Urothelium cell line (cell line): ENCODE measurements at places on chromosomes 3 and 15.

GRCh38 chr3:72907131-72907711 is 19.4 kb downstream of the GXYLT2 start:
- DNase-seq: no peak

GRCh38 chr3:141649871-141650270 is 88.2 kb upstream of the RNF7 start:
- DNase-seq: no peak

GRCh38 chr15:45668386-45668785 is 33.6 kb downstream of the SQOR start:
- DNase-seq: no peak

DNA sequence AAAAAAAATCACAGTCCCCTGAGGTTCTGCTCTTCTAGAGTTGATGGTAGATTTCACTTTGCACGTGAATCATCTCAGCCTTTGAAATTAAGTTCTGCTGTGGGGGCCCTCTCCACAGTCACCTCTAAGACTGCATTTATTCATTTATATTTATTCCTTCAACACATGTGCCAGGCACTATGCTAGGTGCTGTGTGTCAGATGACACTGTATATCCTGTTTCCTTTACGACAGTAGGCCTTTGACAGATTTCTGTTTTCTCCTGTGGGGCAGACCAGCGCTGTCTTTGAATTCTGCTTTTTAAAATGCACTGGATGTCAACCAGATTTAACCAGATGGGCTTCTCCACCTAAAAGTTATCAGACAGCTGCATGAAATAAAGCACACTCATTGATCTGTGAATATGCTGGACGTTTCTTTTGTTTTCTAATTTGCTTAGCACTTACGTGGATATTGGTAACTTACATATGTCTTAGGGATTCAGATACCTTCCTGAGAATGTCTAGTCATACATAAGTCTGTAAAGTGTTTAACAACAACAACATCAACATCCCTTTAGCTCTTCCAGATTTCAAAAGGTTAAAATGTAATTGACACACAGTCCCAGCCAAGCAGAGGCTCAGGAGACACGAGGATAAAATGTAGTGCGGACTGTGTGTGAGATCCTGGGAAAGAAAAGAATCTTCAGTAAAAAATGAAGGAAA is 525.5 kb upstream of the MCTP2 start:
- DNase-seq: no peak

DNA sequence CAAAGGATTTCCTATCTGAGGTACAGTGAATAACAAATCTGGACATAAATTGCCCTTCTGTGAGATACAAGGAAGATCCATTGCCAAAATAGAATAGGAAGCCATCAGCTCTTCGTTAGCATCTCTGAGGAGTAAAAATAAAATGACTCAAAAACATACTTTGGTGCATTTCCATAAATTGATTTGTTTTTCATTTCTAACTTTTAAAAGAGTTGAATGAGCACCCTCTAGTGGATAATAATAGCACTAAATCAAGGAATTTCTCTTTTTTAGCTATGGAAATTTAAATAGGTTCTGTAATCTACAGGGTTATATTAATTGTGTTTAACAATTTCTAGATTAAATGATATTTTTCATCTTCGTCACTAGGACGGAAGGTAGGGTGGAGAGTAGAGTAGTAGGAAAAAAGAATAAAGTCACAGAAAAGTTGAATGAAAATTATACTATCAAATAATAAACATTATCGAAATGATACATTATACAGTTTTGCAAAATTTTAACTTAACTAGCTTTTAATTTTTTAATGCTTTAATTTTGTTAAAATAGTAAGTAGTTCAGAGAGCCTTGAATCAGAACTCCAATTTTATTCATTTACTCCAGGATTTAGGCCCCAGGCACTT is 6.4 kb downstream of the NSUN3 start:
- DNase-seq: peak; percentile 10

GRCh38 chr15:31024330-31024729 is 32.9 kb upstream of the MTMR10 start:
- peak; percentile 90 for DNase-seq

- no peak for DNase-seq
Measured at GRCh38 chr15:90563463-90563862, 33.7 kb downstream of the CRTC3 start.

- no peak for DNase-seq
Measured at GRCh38 chr3:157103280-157103679, 56.7 kb downstream of the CCNL1 start.

DNA sequence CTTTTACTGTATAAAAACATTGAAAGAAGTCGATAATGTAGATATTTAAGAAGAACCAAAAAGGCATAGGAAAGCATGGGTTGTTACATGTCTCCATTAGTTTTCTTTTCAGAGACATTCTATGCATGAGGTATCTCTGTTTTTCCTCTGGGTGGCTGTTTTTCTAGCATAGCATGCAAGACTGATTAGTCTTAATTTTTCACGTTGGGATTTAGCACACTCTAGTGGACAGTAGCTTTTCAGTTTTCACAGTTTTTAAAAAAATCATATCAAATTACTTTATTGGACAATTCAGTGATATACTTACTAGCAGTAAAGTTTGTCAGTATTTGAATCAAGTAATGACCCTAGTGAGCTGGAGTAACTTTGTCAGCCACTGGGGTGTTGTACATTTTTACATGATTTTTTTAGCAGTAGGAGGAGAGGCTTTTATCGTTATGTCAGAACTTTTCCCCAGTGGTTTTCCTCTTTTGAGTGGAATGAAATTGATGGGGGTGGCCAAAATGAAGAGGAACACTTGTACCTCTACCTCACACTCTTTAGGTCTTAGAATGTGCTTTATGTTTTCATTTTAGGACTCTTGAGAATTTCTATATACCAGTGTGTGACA is 57.2 kb downstream of the SEC22A start:
- peak; percentile 34 for DNase-seq

- DNase-seq: peak; percentile 83
Measured at GRCh38 chr15:56243163-56244037, at the start of gene RFX7. Gene RFX7 (minus strand): TSS chr15:56243879. CDS start chr15:56243285, 594 bp downstream.

- peak; percentile 10 for DNase-seq
Measured at GRCh38 chr3:171257251-171258203, 202.7 kb downstream of the TNIK start.

DNA sequence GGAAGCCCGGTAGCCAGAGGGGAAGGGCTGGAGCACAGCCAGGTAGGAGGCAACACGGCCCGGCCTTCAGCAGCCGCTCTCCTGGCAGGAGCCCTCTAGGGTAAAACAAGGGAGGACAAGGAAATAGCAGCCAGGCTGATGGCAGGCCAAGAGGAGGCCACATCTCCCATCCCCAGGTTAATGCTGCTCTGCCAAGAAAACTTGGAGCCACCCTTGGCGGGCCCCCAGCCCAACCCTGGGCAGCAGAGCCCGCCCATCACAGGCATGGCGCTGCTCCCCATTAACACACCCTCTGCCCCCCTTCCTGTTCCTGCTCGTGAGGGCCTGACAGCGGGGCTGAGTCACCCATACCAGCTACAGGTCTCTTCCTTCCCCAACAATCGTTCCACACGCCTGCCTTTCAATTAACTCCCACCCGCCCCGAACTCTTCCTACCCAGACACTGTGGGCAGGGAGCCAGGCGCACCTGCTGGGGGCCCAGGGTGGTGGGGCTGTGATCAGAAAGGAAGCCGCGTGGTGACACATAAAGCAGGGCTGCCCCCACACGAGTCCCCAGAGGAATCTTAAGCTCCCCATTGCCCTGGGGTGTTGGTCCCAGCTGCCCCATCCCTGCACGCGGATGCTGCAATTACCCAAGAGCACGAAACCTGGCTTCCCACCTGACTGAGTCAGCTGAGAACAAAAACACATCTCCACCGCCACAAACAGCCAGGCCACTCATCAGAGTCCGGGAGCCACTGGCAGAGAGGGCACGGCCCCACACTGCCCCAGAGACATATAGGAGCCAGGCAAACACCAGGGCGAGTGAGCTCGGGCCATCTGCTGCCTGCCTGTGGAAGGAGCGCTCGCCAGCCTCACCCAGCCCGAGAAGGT is at the start of gene C15orf62:
TSS of gene C15orf62 (plus strand) at position 707 of the 873 bp plus-strand sequence. CDS start 516 bp downstream, outside the sequence.
- peak; percentile 86 for DNase-seq

DNA sequence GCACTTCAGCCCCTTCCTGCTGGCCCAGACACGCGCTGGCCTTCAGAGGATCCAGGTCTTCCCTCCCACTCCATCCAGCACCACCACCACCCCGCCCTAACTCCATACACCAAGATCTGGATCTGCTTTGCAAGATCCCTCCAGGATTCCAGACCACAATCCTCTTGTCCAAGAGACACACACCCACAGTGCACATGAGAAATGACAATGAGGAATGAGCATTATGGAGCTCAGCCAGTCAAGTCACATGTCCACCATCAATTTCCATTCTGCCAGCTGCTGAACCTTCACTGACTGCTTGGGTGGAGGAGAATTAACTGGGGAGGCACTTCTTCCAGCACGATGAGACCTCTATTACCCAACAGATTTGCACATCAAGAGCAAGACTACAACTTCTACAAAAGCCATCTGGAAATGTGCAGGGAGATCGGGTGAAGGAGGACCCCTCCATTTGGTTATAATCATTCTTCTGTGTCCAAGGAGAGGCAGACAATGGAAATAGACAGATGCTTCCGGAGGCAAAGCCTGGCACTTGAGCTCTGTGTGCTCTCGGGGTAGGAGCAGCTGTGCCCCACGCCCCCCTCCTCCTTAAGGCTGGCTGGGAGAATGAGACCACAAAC is 12.3 kb upstream of the SPATA12 start:
- DNase-seq: no peak

DNA sequence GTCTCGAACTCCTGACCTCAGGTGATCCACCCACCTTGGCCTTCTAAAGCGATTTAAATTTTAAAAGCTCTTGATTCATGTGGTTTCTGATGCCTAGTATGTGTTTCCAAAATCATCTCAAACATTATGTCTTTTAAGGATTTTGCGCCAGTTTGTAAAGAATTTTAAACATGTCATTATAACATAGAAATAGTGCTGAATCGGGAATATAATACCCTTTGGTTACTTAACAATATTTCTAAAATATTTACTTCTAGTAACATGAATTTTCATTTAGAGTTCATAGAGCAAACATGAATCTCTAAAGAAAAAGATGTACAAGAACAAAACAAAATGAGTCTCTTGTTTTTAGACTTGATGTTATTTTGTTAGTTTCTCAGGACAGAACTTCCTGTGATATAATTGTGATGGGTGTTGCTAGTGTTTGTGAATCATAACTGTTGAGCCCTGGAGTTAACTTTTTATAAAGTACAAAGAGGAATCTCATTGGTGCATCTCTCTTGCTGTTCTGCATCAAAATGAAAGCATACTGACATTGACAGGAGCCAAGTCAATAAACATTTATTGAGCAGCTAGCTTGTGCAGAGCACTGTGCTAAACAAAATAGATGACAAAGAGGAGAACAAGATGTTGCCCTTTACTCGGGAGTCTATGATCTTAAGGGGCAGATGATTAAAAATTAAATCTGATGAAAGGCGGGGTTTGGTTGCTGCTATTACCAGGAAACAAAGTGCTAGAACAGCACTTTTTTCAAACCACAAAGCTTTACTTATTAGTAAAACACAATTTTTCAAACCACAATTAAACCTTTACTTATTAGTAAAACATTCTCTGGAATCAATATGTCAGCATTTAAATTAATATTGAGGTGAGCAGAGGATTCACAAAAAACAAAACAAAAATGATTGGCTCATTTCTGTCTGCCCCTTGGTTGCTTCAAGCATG is 73.4 kb downstream of the MME start:
- no peak for DNase-seq

GRCh38 chr3:183117056-183117455 is 17.8 kb upstream of the MCCC1 start:
- DNase-seq: no peak

- DNase-seq: no peak
Measured at GRCh38 chr3:175381685-175382084, 522.6 kb downstream of the NAALADL2 start.

DNA sequence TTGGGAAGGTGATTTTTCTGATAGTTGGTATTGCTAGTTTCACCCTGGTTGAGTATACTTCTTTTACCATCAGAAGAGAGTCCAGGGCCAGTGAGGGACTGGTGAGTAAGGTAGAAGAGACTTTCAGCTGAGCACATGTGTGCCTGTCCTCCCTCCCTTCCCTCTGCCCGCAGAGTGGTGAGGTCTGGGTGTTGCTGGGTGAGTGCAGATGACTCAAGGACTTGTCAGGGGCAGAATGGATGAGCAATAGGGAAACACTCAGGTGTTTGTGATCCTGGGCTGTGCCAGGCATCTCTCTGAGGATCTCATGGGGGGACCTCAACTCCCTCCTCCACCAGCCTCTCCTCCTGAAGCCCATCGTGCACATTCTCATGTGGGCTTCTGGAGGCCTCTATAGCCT is 76.0 kb upstream of the GSK3B start:
- DNase-seq: peak; percentile 83

- DNase-seq: no peak
Measured at GRCh38 chr3:178455226-178455625, 81.0 kb upstream of the KCNMB2 start.

GRCh38 chr15:42490671-42491538 is at the start of gene ZNF106:
Gene ZNF106 (minus strand): TSS chr15:42491141. CDS start chr15:42472289, 18,852 bp downstream.
- DNase-seq: peak; percentile 93

GRCh38 chr3:18334837-18335601 is 90.1 kb downstream of the SATB1 start:
- no peak for DNase-seq

DNA sequence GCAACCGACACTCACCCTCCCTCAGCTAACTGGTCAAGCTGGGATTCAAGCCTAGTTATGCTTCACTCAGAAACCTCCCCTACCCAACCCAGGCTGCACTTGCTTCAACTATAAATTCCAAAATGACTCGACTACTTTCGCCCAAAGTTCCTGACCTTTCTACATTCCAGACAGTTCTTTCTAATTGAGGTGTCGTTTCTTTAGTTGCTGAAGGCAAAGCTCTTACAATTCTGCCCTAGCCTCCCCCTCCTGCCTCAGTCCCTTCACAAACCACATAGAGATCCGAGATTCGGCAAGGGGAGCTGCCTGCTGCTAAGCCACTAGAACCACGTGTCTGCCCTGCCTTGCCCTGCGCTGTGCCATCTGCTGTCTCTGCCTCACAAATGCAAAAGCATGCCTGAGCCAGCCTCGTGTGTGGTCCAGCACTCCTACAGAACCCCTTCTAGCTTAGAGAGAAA is 74.7 kb upstream of the SH3GL3 start:
- peak; percentile 68 for DNase-seq

DNA sequence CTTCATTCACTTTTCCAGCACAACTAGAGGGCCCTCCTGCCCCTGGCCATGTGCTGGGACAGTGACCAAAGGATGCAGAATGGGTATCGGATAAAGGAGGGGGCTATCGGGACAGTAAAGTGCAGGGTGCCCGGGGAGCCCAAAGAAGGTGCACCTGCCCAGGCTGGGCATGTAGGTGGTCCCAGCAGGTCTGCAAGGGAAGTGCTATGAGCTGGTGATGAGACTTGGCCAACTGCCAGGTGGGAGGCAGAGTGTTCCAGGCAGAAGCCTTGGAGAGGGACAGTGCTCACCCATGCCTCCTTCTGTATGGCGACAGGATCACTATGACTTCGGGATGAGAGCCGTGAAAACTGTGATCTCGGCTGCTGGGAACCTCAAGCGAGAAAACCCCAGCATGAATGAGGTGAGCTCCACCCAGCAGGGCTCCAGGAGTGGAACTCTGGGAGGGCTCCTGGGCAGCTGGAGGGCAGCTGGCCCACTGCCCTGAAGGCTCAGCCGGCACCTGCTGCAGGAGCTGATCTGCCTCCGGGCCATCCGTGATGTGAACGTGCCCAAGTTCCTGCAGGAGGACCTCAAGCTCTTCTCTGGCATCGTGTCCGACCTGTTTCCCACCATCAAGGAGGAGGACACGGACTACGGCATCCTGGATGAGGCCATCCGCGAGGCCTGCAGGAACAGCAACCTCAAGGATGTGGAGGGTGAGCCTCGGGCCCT is 48.4 kb downstream of the DNAH1 start:
- DNase-seq: no peak
